Stimulated activated CD8-positive, alpha-beta memory T cell treated with anti-CD3 and anti-CD28 coated beads, Interleukin-4, amount 100 ng/mL, for 48 hours (primary cell): ENCODE measurements at places on chromosomes 1 and 21.

DNA sequence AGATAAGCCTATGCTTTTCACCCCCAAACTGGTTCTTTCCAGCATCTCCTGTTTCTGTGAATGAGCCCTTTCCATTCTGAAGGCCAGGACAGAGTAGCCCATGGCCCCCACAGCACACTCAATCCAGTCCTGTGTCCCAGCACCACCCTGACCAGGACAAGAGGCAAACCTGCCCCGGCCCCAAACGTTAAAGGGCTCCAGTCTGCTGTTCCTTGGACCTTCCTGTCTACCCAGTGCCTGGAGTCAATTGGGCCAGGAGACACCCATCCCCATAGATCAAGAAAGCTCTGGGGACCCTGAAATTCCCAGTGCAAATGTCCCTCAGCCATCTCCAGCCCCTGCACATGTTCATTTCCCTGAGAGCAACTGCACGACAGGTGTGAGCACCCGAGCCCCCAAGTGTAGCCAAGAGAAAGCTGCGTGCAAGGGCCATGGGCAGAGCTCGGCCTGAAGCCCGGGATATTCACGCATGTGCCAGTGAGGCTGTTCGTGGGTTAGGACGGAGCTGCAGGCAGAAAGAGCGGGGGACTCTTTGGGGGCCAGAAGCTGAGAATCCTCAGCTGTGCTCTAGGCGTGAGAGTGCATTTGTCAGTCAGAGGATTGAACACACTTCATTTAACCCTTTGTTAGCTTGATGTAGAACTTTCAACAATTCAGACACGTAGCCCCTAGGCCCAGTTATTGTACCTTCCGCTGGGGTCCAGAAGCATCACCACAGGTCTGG is 4.2 kb upstream of the RIPK4 start:
- no peak for DNase-seq

GRCh38 chr1:150981805-150982712 is at the start of gene ANXA9:
Gene ANXA9 (plus strand): TSS chr1:150982292. CDS start chr1:150983106, 814 bp downstream.
- no peak for DNase-seq

DNA sequence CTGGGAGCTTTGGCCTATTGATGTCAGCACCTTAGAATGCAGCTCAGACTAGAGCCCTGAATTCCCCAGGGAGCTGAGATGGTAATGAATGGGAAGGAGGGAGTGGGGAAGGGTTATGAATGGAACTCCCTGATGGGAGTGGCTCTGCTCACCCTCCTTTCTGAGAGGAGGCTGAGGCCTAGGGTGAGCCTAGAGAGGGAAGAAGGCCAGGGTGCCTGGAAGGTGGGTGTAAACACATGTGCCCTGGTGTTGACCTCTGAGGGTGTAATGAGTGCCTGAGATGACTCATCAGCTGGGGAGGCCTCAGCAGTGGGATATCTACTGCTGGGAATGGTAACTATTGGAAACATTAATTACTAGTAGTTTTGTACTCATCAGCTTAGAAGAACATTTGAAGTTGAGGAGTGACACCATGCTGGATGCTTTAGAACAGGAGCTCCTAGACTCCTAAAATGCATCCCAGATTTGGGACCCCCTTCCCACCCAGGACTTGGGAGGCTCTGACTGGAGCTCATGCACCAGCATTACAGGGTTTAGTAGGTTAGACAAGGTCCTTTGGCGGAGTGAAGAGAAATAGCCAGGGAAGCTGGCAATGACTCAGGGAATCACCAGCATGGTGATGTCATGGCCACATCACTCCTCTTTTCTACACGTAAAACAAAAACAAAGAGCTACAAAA is 16.0 kb upstream of the PIGV start:
- peak; percentile 43 for DNase-seq

DNA sequence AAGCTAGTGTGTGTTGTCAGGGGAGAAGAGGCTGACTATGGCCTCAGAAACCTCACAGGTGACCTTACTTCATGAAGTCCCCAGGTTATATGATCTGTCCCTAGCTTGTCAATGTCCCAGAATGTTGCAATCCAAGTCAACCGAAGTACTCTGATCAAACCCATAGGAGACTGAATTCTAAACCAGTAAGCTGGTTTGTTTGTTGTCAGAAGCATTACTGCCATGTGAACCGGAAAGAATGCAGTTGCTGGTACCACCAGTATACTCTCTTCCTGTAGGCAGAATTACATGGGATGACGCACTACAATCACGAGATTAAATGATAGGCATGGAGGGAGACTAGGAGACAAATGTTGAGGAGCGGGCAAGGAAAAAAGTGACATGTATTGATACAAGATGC is 26.1 kb upstream of the MAN1A2 start:
- DNase-seq: no peak

- no peak for DNase-seq
Observed at GRCh38 chr1:99465176-99465900, 180.6 kb upstream of the PALMD start.

DNA sequence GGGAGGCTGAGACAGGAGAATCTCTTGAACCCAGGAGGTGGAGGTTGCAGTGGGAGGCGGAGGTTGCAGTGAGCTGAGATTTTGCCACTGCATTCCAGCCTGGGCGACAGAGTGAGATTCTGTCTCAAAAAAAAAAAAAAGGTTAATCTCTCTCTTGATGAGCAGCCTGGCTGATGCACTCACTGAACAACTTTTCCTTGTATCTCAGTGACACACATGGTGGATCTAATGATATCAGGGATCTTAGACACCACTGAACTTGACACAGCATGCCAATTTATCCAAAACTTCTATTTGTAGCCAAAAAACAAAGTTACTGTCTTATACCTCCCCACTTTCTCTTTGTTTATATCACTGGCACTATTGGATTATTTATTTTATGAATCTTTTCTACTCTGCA is 16.2 kb downstream of the RHBDL2 start:
- no peak for DNase-seq

- DNase-seq: no peak
Observed at GRCh38 chr1:17538428-17539117, 925 bp upstream of the ARHGEF10L start.

DNA sequence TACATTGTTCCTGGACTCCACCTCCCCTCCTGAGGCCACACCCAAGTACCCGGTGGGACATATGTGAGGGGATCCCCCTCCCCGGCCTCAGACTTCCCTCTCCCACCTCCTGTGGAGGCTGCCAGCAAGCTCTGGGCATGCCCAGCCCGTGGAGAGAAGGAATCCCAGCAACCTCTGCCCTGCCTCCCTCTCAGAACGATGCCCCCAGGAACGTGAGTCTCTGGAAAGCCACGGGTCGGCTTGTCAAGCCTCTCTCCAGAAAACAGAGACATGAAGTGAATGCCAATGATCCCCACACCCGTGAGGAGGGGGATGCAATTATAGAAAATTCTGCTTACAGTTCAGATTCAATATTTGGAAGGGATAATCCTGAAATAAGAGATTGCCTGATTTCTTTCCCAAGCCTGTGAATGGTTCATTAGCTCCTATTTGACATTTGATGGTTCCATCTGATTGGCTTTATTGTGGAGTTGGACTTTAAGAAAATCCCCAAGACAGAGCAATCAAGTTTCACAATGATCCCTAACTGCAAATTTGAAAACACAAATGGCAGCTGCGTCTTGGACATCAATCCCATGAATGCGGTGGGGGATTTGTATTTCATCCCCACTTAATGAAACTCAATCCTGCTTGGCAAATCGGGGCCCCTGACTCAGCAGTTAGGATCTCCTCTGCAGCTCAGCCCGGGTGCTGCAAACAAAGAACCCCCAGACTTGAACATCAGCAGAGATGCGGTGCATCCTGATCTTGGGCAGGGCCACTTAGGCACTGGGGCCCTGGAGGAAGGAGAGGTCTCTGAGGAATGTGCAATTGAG is 9.1 kb upstream of the GUCA2B start:
- no peak for DNase-seq

GRCh38 chr1:15128077-15128476 is 25.5 kb upstream of the TMEM51 start:
- DNase-seq: no peak

DNA sequence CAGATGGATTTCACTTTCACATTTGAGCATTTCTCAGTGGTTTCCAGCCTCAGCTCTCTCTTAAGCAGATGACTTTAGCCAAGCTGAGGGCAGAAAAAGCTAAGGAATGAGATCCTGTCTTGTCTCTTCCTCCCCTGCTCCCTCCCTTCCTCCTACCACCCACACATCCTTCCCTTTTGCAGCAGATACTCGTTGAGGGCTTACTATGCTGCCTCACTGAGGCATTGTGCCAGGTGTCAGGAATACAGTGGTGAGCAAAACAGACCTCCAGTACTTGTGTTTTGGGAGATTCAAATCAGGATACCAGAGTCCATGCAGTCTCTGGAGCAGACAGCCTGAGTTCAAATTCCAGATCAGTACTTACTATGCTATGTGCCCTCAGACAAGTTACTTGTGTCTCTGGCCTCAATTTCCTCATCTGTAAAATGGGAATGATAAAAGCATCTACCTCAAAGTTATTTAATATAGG is 43.2 kb downstream of the KIF26B start:
- no peak for DNase-seq

DNA sequence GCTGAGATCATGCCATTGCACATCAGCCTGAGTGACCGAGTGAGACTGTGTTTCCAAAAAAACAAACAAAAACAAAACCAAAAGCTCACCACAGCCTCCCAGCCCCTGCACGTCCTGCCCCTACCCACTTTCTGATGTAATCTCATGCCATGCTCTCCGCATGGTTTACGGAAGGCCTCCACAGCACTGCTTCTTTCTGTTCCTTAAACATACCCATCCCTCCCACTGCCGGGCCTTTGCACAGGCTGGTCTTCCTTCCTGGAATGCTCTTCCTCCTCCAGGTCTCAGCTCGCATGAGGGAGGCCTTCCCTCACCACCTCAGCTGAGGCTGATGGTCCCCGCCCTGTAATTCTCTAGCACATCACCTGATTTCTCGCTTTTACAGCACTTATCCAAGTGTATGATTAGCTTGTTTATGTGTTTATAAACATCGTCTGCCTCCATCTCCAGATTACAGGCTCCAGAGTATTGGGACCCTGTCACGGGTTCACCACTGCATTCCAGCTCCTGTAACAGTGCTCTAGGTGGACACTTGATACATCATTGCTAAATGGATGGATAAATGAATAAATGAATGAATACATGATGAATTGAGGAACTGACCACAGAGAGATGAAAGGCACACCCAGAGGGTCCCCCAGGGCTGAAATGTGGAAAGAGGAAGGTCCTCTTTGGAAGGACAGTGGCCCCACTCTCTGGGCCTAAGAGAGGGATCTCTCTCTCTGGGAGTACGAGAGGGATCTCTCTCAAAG is 22.1 kb downstream of the TCEA3 start:
- DNase-seq: no peak

DNA sequence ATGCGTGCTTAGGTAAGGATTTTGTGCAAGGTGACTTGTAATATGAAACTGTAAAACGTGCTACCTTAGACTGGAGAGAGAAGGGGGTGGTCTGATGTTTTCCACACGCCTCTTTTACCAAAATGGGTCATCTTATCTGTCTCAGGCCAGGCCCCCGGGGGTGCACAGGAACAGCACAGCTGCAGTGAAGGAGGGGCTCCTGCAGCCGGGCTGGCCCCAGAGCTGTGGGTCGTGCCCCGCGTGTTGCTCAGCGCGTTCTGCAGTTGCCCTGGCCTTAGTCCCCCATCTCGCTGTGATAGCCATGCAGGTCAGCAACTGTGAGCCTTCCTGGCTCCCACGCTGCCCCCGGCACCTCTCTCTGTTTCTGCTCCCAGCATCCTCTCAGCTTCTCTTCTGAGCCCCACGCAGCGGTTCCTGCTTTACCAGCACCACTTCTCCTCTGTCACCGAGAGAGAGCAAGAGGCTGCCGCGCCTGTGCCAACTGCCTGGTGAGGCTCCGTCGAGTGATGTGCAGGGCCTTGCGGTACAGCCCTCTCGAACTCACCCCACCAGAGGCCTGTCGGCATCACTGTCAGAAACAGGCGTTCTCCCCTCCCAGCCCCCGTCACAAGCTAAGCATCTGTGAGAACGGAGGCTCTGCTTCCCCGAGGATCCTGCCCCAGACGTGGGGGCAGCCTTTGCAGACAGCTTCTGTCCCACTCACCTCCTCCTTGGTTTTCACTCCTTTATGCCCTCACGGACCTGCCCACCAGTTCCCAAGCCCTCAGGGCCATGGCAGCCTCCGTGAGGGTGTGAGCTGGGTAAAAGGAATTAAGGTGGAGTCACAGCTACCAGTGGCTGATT is 73.3 kb downstream of the ADARB1 start:
- peak; percentile 16 for DNase-seq

DNA sequence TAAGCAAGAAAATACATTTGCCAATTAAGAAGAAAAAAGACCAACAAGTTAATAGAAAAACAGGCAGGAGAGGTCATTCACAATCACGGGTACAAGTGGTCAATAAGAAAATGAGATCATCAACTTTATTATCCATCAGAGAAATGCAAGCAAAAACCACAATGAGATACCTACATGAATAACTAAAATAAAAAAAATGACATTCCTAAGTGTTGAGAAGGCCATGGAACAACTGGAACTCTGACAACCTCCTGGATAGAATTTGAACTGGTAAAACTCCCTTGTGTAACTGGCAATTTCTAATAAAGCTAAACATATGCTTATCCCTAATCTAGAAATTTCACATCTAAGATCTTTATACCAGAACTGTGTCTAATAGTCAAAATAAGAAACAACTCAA is 135.4 kb upstream of the BACE2 start:
- DNase-seq: no peak
